RPMI7951 (cell line): ENCODE measurements at places on chromosomes 1 and 21. TPM values are rescaled to one million over a fixed set of nuclear protein-coding genes. Genes with fewer than 3 reads are reported as not detected.

PLA2G5 gene
- not detected in 2 replicates for total RNA-seq

DNA sequence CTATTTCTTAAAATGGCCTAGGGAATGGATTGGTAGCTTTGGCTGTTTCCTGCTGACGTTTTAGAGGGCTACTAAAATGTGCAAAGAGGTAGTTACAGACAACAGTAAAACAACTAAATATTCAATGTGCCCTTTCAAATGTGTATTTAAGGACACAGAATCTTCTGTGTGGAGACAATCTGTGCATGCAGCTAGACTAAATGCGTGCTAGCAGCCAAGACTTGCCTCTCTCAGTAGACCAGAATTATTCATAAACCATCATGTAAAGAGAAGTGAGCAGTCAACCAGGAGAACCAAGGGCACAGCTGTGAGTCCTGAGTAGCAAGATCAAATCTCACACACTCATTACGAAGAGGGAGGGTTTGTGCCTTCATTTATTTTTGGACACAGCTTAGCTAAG lies 160.2 kb upstream of the GREM2 start:
- no peak for DNase-seq

CLDN19 gene
- total RNA-seq, result not detected in 2 replicates

AZIN2 gene
- 9.4 TPM in 2 replicates for total RNA-seq

DNA sequence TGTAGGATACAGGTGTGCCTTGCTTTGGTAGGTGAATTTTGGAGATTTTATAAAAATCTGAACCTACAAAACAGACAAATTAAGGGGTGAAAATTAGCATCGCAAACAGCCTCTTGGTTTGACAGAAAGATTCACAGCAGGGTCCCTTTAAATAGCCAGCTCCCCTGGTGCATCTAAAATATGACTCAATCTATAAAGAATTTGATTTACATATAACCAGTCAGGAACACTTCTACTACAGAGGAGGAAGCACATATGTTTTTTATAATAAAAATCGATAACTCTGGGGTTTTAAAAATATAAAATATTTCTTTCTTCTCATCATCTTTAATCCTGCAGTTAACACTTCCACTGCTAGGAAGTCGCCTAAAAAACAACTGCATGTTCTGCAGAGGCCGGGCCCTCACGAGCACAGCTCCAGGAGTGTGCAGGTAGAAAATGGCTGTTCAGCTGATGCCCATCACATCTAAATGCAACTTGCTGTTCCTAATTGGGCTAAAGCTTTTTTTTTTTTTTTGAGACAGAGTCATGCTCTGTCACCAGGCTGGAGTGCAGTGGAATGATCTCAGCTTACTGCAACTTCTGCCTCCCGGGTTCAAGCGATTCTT lies 203.4 kb downstream of the HS2ST1 start:
- peak; percentile 40 for DNase-seq

TNFRSF4 gene
- total RNA-seq, result 0.10 TPM in 1 of 2 replicates, not detected in the other

GRCh38 chr1:210483821-210484220 lies 155.1 kb downstream of the HHAT start:
- no peak for DNase-seq

CASQ2 gene
- total RNA-seq, result not detected in 2 replicates

OR10J1 gene
- not detected in 2 replicates for total RNA-seq

- peak; percentile 73 for DNase-seq
Observed at GRCh38 chr21:27275294-27275927, 308.5 kb upstream of the ADAMTS5 start.

DNA sequence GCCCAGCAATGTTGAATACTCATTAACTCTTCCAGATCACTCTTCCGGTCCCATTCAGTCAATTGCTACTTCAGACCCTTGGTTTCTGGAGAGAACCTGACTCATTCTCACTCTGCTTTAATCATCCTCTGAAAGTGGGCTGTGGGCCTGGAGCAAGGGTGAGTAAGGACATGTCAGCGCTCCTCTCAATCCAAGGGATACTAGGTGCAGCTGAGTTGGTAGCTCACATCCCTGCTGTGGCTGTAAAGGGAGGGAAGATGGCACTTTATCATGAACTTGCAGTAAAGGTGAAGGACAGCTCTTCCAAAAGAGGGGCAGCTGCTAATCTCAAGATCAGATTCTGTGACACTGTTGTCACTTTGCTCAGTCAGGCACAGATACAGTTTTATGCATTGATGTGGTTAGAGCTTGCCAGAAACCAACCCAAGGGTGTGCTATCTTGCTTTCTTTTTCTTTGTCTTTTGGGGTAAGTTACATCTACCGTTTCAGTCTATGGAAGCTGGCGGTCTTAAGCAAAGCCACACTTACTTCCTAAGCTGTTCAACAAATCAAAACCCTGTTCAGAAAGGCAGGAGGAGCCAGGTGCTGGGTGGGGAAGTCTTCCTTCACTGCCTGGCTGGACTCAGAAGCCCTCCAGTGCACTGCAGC lies 26.5 kb upstream of the NTPCR start:
- DNase-seq, result peak; percentile 83

GRCh38 chr21:40139636-40140035 lies 272.4 kb downstream of the PCP4 start:
- DNase-seq, result no peak

DNA sequence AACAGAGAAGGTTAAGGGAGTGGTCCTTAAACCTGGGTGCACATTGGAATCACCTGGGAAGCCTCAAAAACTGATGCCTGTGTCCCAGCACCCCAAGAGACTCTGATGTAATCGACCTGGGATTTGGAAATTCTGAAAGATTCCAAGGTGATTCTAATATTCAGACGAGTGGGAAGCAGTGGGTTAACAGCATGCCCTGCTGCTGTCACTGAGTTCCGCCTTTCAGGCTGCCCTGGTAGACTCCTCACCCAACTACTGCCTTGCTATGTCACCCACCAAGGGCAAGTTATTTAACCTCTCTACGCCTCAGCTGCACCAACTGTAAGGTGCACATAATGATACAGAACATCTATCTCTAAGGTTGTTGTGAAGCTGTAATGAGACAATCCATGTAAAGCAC lies 59.2 kb downstream of the CD34 start:
- DNase-seq, result no peak

- no peak for DNase-seq
Observed at GRCh38 chr1:119052267-119052666, 64.1 kb upstream of the TBX15 start.

GRCh38 chr1:184462155-184462554 lies 75.3 kb downstream of the C1orf21 start:
- no peak for DNase-seq

DNA sequence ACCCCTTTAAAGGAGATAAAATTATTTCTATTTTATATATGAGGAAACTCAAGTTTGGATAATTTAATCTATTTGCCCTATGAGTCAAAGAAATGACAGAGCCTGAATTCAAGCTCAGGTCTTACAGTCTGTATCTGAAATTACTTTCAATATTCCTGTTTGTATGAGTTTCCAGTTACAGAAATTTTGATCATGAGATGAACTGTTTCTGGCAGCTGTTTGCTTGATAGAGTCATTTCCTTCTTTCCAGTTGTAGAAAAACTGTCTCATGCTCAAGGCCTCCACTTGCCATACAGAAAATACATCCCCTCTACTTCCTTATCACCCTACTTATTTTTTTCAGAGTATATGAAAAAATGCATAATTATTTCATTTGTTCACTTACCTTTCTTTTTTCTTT lies 87.6 kb downstream of the PTPRC start:
- DNase-seq, result no peak

CROCC gene
- total RNA-seq, result 5.4 and 5.6 TPM in 2 replicates

SERPINC1 gene
- total RNA-seq, result 0.39 and 1.1 TPM in 2 replicates

DNA sequence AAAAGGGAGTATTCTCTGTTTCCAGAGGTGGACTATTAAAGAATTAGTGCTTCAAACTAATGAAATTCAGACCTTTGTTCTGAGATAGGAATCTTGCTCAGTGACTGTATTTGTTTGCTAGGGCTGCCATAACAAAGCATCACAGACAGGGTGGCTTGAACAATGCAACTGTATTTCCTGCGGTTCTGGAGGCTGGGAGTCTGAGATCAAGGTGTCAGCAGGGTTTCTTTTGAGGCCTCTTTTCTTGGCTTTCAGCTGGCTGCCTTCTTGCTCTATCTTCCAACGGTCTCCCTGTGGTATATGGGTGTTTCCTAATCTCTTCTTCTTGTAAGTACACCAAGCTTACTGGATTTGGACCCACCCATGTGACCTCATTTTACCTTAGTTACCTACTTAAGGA lies 264.6 kb upstream of the PROX1 start:
- DNase-seq, result no peak

KIF26B gene
- total RNA-seq, result 2.3 and 2.9 TPM in 2 replicates

CLCNKB gene
- not detected in 2 replicates for total RNA-seq

EDARADD gene
- total RNA-seq, result 0.49 and 1.7 TPM in 2 replicates

SPRR2E gene
- not detected in 2 replicates for total RNA-seq
